Heart right ventricle (tissue), 16 donors: ENCODE measurements at places on chromosomes 7 and 10. TPM values are rescaled to one million over a fixed set of nuclear protein-coding genes. Genes with fewer than 3 reads are reported as not detected.
A peak's percentile ranks its signal among the peaks of the same experiment; 100 is the strongest.

GRCh38 chr10:13624630-13625029 is 37.9 kb downstream of the PRPF18 start:
- no peak overlapping the region for H3K4me3 ChIP-seq
- no peak overlapping the region for H3K27ac ChIP-seq
- no peaks in the 10 kb centered on the region for H3K4me1 ChIP-seq
- no peaks in the 10 kb centered on the region for H3K27me3 ChIP-seq
- DNase-seq = no peak
- H3K36me3 ChIP-seq = peaks cover 84% of the 10 kb centered on the region

DNA sequence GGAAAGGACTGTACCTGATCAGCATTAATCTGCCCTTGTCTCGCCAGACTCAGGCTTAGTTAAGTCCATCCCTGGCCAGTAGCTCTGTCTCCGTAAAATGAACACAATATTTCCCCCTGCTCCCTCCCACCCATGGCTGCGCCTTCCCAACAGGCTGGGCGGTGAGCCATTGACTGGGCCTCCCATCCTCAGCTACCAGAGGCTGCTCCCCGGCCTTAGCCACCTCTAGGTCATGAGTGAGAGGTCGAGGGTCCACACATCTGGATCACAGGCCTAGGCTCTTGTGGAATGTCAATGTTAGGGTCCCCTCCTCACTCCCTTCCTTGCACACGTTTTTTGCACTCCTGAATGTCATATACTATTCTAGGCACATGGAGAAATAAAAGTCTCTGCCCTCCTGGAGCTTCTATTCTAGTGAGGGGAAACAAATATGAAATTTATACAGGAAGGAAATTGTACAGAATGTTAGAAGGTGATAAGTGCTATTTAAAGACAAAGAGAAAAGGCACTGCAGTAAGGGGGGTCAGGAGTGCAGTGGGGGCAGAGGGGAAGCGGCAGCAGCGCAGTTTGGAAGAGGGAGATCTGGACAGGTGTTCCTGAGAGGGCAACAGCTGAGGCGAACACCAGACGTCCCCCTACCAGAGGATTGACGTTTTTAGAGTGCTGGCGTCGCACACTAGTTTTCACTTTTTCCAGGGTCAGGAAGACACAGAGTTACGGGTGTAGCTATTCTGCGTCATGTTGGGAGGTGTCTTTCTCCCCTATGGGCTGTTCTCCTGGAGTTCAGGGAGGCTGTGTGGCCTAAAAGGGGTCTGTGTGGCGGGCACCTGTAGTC is 17.2 kb upstream of the EIF5AL1 start:
- no peak overlapping the region for H3K27ac ChIP-seq
- DNase-seq = no peak
- H3K36me3 ChIP-seq = no peaks in the 10 kb centered on the region
- no peak overlapping the region for H3K4me3 ChIP-seq

GRCh38 chr7:110918949-110919548 is 171.9 kb upstream of the LRRN3 start:
- DNase-seq = no peak
- H3K4me1 ChIP-seq = peaks cover 10% of the 10 kb centered on the region
- H3K27me3 ChIP-seq = no peaks in the 10 kb centered on the region
- H3K27ac ChIP-seq = no peak overlapping the region

DNA sequence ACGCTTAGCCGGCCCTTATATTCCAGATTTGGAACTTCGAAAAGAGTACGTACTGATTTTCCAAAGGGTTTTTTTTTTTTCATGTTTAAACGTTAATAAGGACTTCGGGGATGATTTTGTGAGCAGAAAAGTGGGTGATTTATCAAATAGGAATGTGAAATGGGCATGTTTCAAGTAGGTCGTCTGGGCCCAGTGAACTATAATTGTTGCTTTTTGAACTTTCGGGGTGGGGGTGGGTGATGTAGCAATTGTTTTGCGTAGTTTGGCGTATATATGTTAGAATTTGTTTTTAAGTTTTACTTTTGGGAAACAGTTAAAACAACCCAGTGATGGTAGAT is 299 bp upstream of the PBLD start:
- H3K4me3 ChIP-seq = peak overlapping the region; percentile 81
- peak overlapping the region; percentile 99 for H3K27ac ChIP-seq
- H3K4me1 ChIP-seq = peaks cover 54% of the 10 kb centered on the region
- no peaks in the 10 kb centered on the region for H3K36me3 ChIP-seq
- DNase-seq = no peak
- no peaks in the 10 kb centered on the region for H3K27me3 ChIP-seq

TRIM50 gene
- 0.04 TPM for polyA plus RNA-seq

HYAL4 gene
- not detected for polyA plus RNA-seq

GALNT17 gene
- 35.5 TPM for polyA plus RNA-seq
